ENCODE measurements at places on chromosomes 7 and 10.

DNA sequence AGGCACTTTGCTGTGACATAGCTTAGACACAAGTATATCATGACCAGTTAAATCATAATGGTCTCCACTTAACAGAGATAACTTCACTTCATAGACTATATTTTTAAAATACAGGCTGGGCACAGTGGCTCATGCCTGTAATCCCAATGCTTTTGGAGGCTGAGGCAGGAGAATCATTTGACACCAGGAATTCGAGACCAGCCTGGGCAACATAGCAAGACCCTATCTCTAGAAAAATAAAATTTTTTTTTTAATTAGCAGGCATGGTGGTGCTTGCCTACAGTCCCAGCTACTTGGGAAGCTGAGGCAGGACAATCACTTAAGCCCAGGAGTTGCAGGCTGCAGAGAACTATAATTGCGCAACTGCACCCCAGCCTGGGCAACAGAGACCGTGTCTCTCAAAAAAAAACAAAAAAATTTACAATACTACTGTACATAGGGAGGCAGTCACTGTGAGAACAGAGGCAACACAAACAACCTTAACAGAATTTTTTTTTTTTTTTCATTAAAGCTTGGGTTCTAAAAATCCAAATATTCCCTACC, 105.1 kb downstream of the USP6NL start:
- DNase-seq, result no peak

- DNase-seq, result no peak
These were observed 18.7 kb upstream of the CSGALNACT2 start for GRCh38 chr10:43119416-43120115.

DNA sequence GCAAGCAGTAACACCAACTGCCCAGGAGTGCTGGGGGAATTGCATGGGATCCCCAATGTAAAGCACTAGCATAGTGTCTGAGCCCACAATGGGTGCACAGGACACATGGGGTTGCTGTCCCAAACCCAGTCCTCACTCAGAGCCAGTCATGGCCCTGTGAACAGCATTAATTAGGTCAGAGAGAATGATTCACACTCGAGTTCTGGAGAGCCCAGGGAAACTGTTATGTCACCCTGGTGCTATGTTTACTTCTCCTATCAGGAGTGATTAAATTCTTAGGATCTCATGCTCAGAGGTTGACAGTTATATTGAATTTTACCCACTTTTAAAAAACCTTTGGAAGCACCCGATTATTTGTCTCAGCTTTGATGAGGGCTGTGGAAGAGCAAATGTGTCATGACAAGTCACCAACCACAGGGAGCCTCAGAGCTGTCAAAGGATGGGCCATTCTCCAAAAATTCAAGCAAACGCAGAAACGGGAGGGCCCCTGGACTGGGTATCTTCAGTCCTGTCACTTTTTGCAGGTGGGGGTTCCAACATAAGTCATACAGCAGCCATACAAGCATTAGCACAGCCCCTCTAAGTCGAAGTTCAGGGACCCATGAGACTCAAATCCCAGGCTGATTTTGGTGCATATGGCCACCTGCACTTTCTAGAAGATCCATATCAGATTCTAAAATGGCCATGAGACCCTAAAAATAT, 1.3 kb upstream of the RASSF4 start:
- no peak for DNase-seq

GRCh38 chr7:150564006-150564405, 3.2 kb upstream of the GIMAP4 start:
- no peak for DNase-seq

- DNase-seq, result no peak
These were observed 242.8 kb downstream of the KLF6 start for GRCh38 chr10:3542185-3542611.

DNA sequence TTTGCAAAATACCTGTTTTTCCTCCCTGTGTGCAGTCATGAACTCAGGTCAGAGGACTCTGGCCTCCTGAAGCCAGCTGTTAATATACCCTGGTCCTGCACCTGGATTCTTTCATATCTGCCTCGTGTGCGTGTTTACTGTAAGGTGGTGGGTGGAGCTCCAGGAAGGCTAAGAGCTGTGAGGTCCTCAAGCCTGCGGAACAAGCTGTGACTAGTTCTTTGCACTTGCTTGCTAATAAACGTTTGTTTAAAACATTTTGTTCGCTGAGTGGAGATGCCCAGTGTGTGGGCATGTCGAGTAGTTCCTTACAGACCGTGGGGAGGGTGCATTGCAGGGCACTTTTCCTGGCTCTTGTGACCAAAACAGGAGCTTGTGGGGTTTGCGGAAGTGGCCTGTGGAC, 139.0 kb downstream of the DOCK1 start:
- no peak for DNase-seq

GRCh38 chr7:78967046-78967445, 486.4 kb downstream of the MAGI2 start:
- no peak for DNase-seq

DNA sequence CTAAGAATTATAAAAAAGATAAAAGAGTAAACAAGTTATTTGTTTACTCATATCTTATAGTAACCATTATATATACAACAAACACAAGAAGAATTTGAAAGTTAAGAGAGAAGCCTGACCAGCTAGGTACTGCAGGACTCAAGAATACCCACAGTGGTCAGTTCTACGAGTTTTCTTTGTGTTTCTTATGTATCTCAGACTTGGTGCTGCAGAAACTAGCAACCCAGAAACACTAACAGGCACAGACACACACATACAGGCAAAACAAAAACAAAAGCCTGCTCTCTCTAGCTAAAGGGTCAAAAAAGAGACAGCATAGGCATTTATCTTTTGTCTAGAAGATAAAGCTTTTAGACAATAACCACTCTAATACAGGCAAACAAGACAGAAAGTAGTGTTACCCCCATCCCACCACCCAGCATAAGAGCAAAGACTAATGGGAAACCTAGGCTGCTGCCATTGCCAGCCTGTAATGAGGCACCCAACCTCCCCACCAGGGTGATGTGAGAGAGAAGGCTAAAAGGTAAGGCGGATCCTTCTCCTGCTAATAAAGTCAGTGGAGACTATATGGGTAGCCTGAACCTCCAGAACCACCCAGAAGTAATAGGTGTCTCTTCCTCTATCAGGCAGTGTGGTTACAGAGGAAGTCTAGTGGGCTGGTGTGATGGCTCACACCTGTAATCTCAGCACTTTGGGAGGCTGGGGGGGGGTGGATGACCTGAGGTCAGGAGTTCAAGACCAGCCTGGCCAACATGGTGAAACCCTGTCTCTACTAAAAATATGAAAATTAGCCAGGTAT, 113.9 kb downstream of the DNAJC1 start:
- DNase-seq, result no peak

- no peak for DNase-seq
These were observed 4.4 kb upstream of the SMC3 start for GRCh38 chr10:110563132-110563531.

DNA sequence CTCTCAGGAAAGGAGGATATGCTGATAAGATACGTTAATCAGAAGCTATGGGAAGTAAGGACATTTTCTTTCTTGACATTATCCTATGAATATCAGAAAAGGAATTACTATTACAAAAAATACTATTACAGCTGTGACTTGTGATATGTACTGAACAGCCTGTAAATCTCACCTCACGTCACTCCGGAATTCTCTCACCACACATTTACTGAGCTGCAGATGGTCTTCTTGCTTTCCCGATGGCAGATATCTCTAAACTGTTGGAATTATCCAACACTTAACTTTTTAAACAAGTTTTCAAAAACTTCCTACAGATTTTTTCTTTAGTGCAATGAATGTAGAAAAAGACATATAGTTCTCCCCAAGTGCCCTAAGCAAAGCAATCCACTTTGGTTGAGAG, 313.4 kb downstream of the GPR37 start:
- DNase-seq, result no peak

GRCh38 chr10:116324951-116325635, 845 bp downstream of the CCDC172 start:
- no peak for DNase-seq

DNA sequence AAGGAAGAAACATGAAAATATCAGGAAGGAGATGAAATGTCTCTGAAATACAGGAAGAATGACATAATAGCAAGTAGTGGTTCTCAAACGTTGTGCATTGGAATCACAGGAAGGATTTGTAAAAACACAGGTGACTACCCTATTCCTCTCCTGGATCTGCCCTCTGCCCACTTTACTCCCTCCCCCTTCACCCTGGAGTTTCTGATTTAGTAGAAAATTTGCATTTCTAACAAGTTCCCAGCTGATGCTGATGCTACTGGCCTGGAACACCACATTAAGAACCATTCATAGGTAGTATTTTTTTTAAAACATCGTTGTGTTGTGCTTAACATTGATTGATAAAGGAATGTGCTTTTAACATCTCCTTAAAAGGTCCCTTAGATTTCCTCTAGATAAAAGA, 130.9 kb downstream of the PHF14 start:
- DNase-seq, result no peak

GRCh38 chr7:96729820-96730219, 20.2 kb upstream of the SEM1 start:
- DNase-seq, result no peak

DNA sequence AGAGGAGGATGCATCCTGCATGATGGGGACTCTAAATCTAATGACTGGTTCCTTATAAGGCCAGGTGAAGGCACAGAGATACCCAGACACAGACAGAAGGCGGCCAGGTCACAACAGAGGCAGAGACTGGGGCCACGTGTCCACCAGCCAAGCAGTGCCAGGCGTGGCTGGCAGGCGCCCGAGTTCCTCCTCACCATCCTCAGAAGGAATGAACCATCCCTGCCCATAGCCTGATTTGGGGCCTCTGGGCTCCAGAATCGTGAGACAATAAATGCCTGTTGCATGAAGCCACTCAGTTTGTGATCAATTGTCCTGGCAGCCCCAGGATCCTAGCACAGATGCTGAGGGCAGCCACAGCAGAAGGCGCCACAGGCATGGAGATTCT, 69.0 kb upstream of the TNRC18 start:
- DNase-seq, result no peak

DNA sequence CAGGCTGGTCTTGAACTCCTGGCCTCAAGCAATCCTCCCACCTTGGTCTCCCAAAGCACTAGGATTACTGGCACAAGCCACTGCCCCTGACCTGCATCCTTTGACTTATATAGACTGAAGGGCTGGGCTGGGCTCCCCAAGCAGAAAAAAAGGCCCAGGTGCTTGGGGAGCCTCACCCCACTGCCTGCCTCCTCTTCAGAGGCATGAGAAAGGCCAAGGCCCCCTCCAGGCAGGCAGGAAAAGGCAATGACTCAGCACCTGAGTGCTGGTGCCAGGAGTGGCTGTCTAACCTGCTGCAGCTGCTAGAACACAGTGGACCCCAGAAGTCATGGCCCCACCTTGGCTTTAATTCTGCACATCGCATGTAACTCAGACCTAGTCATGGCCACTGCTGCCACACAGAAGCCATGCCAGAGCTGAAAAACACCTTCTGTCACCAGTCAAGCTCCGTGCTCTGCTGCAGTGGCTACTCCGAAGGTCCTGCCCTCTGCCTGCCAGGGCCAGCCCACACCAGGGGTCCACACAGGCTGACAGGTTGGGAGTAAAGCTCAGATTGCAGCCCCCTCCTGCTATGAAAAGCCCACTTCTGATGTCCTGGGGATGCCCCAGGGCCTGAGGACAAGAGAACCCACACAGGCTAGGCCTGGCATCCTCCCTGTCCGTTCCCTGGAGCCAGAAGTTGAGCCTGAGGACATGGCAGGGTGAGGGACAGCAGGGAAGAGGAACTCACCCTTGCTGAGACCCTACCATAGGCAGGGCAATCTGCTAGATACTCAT, 48.5 kb downstream of the GRID1 start:
- no peak for DNase-seq

- no peak for DNase-seq
These were observed 3.5 kb downstream of the POLR3A start for GRCh38 chr10:78025685-78026364.

- no peak for DNase-seq
These were observed 34.7 kb downstream of the SPDYE6 start for GRCh38 chr7:102321351-102322201.

GRCh38 chr7:120056227-120056626, 216.7 kb upstream of the KCND2 start:
- no peak for DNase-seq

DNA sequence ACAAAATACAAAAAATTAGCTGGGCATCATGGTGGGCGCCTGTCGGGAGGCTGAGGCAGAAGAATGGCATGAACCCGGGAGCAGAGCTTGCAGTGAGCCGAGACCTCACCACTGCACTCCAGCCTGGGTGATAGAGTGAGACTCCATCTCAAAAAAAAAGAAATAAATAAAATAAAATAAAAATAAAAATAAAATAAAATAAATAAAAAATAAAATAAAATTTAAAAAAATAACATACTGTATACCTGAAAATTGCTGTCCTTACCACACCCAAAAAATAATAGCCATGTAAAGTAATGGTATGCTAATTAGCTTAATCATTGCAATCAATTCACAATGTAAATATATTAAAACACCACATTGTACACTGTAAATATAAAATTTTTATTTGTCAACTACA, 3.4 kb downstream of the ZC3HAV1L start:
- no peak for DNase-seq

DNA sequence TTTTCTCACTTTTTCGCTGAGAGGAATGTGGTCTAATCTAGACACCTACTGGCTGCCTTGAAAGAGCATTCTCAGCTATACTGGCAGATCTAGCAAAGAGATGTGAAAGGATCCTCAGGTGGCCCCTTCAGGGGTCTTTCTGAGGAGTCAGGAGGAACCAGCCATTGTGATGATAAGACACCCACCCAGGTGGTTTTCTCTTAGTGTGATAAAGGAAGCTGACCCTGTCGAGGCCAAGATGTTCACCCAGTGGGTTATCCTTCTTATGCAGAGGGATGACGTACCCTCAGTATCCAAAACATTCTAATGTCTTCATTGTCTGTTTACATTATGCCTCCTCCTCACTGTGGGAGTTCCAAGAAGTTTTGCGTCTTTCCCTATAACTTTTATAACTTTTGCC, 98.3 kb upstream of the LRGUK start:
- DNase-seq, result no peak

- DNase-seq, result no peak
These were observed 69.4 kb downstream of the SAMD9 start for GRCh38 chr7:93048136-93048930.

- DNase-seq, result no peak
These were observed 44.7 kb downstream of the DOCK4 start for GRCh38 chr7:112161253-112162141.

DNA sequence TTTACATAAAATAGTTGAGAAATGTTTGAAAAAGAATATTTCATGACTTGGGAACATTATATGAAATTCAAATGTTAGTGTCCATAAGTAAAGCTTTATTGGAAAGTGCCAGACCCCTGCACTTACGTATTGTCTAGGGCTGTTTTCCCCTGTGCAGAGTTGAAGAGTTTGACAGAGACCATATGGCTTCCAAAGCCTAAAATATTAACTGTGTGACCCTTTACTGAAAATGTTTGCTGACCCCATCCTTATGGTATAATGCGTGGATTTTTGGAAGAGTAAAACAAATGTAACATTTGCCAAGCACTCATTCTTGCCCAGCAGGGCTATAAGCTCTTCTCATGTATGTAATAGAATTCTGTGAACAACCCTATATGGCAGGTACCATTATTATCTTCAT, 40.1 kb upstream of the RAB18 start:
- no peak for DNase-seq

GRCh38 chr10:58998924-58999713, 177.3 kb upstream of the PHYHIPL start:
- no peak for DNase-seq
